Endothelial cell (in vitro differentiated cells): ENCODE measurements at places on chromosomes 1 and 21. TPM values are rescaled to one million over a fixed set of nuclear protein-coding genes. Genes with fewer than 3 reads are reported as not detected.

DNA sequence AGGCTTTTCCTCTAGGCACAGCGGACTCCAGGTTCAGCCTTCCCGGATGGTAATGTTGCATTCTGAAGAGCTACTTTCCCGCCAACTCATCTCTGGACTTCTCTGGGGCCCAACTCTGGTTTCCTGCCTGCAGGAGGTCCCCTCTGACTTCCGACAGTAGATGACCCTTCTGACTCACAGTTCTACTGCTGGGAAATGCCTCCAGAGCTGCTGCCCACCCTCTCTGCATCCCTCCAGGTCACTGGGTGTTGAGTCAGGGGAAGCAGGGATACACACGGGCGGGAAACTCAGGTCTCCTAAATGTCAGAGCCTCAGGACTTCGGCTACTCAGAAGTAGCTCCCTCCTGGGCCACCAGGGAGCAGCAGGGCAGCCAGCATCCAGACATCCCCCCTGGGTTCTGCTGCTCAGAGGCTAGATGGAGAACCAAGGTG lies 2.1 kb upstream of the KIF21B start:
- peak; percentile 53 for DNase-seq

GRCh38 chr1:203216274-203217138 lies 13.0 kb downstream of the CHIT1 start:
- peak; percentile 76 for DNase-seq

DNA sequence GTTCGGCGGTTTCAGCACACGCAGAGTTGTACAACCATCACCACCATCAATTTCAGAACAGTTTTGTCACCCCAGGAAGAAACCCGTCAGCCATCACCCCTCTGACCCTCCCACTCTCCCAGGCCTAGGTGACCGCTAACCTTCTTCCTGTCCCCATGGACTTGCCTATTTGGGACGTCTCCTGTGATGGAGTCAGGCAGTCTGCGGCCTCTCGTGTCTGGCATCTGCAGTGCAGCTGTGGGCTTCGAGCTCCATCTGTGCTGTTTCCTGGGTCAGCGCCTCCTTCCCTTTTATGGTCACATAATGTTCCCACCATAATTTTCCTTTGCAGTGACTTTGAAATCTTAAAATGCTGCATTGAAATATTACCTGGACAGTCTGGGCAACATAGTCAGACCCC lies 24.4 kb downstream of the SLC45A1 start:
- DNase-seq, result no peak

Gene SPATA46
- not detected for total RNA-seq

DNA sequence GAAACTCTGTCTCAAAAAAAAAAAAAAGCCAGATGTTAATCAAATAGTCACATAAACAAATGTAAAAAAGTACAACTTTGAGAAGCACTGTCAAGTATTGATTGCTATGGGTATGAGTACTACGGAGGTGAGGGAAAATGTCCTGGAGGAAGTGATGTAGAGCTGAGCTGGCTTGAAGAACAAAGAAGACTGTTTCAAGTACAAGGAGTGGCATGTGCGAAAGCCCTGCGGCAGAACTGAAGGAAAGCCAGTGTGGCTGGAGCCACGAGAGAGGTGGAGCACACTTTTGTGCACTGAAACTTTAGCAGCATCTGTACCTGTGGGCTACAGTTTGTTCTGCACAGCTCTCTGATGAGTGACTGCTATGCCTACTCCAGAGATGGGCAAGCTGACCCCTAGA lies 5.4 kb upstream of the RPS6KA1 start:
- no peak for DNase-seq

GRCh38 chr1:157566484-157567300 lies 14.4 kb upstream of the FCRL5 start:
- no peak for DNase-seq

Gene SCNM1
- total RNA-seq, result 48.3 TPM

Gene SRSF4
- total RNA-seq, result 68.6 TPM

DNA sequence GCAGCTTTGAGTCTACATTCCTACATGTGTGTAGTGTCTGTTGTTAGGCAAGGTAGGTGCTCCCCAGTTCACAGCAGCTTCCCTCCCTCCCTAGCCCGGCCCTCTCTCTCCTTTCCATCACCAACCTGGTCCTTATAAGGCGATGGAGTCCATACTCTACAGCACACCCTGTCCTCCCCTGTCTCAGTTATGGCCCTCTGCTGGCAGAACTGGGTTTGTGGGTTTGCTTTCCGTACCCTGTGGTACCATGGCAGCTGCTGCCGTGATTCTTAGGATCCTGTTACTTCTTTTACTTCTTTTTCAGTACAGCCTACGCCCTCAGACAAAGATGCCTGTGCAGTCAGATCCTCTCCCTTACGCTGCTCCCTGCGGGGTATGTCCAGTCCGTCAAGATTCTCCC lies 31.7 kb downstream of the AK5 start:
- DNase-seq, result peak; percentile 38

Gene SPRR3
- total RNA-seq, result not detected
